ENCODE measurements at places on chromosomes 3 and 15. TPM values are rescaled to one million over a fixed set of nuclear protein-coding genes. Genes with fewer than 3 reads are reported as not detected.

DNA sequence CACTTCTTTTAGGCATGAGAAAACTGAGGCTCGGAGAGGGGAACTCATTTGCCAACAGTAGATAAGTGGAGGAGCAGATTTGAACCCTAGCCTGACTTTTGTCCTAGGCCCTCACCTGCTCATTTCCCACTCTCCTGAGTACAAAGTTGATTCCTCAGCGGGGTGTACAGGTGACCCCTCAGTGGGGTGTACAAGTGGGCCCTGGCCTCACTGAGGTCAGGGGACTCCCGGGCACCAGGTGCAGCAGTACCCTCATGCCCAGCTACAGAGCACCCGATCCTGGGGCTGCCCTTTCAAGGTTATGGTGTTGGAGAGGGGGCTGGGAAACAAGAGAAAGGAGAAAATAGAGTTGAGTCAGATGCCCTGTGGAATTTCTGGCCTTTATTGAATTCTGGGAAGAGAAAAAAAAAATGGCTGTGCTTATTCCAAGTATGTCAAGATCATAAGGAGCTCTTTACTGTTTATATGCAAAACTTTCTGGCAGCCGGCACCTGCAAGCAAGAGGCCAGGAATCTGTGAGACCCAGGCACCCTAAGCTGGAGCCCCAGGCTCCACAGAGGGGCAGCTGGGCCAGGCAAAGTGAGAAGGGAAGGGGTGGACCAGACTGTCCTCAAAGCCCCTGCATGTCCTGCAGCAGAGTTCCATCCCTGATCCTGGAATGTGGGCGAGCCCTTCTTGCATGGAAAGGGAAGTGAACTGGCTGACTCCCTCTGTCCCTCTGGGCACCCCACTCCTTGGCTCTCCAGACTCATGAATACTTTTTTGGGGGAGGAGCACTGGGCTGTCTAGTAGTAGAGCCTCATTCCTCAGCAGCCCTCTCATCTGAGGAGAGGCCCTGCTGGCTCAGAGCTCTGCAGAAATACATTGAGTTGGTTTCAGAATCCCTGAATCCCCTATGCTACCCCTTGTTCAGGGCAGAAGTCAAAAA is 43.1 kb downstream of the AMOTL2 start:
- peak; percentile 86 for DNase-seq

DNA sequence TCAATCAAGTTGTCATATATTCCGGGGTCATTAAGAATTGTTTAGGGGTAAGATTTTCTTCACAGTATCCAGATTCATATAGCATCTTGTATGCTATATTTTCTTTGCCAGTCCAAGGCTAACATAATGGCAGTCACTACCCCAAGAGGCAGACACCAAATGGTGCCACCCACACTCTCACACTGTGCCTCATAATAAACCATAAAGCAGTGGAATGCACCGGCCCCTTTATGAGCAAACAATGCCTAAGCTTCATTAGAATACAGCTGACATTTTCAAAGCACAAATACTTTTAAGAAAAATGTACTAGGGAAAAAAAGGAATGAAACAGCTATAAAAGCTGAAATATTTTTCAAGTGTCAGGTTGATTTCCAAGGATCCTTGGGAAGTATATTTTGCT is 121.6 kb downstream of the TFDP2 start:
- peak; percentile 14 for DNase-seq

DNA sequence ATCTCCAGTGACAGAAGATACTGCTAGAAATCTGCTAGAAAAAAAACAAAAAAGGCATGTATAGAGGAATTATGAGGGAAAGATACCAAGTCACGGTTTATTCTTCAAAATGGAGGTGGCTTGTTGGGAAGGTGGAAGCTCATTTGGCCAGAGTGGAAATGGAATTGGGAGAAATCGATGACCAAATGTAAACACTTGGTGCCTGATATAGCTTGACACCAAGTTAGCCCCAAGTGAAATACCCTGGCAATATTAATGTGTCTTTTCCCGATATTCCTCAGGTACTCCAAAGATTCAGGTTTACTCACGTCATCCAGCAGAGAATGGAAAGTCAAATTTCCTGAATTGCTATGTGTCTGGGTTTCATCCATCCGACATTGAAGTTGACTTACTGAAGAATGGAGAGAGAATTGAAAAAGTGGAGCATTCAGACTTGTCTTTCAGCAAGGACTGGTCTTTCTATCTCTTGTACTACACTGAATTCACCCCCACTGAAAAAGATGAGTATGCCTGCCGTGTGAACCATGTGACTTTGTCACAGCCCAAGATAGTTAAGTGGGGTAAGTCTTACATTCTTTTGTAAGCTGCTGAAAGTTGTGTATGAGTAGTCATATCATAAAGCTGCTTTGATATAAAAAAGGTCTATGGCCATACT is 4.0 kb downstream of the B2M start:
- no peak for DNase-seq

- DNase-seq: no peak
Observed at GRCh38 chr15:73907035-73907408, 19.2 kb upstream of the LOXL1 start.

- DNase-seq: no peak
Observed at GRCh38 chr3:149417174-149417573, 39.7 kb upstream of the TM4SF1 start.

Gene PLCB2
- 5.2 TPM for total RNA-seq

Data from skin of body (tissue), 3 donors.